ENCODE measurements at places on chromosomes 4 and X.

- no peak overlapping the region for H3K4me3 ChIP-seq
- peak; percentile 59 for DNase-seq
- no peaks in the 10 kb centered on the region for H3K27me3 ChIP-seq
- peaks cover 14% of the 10 kb centered on the region for H3K4me1 ChIP-seq
- H3K27ac ChIP-seq: no peak overlapping the region
- peaks cover 6% of the 10 kb centered on the region for H3K36me3 ChIP-seq
Observed at GRCh38 chr4:26787461-26788340, 72.9 kb upstream of the STIM2 start.

GRCh38 chr4:123568936-123569335, 172.3 kb downstream of the SPRY1 start:
- peaks cover 5% of the 10 kb centered on the region for H3K27me3 ChIP-seq
- H3K36me3 ChIP-seq: no peaks in the 10 kb centered on the region
- H3K4me3 ChIP-seq: no peak overlapping the region
- H3K27ac ChIP-seq: no peak overlapping the region
- DNase-seq: no peak

GRCh38 chrX:38538134-38538533, 23.2 kb upstream of the TSPAN7 start:
- peaks cover 1% of the 10 kb centered on the region for H3K27me3 ChIP-seq
- no peak overlapping the region for H3K27ac ChIP-seq
- H3K4me3 ChIP-seq: no peak overlapping the region
- no peak for DNase-seq
- no peaks in the 10 kb centered on the region for H3K4me1 ChIP-seq

DNA sequence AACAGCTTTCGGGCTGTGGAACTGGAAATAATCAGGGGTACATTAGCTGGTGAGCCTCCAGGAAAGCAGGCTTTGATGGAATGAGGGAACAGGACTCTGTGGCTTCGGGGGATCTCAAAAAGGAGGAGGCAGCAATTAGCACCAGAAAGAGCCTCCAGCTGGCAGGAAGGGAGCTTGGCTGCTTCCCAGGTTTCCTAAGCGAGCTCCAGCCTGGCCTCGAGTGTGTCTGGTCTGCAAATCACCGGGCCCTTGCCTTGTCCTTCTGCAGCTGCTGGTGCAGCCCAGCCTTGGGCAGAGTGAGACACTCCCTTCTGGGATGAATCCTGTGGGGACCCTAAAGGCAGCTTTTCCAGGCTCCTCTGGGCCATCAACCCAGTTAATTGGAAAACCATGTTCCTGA, 10.7 kb upstream of the PDHA1 start:
- peaks cover 1% of the 10 kb centered on the region for H3K4me1 ChIP-seq
- H3K27ac ChIP-seq: no peak overlapping the region
- no peaks in the 10 kb centered on the region for H3K27me3 ChIP-seq
- DNase-seq: no peak
- H3K36me3 ChIP-seq: peaks cover 1% of the 10 kb centered on the region
- no peak overlapping the region for H3K4me3 ChIP-seq

DNA sequence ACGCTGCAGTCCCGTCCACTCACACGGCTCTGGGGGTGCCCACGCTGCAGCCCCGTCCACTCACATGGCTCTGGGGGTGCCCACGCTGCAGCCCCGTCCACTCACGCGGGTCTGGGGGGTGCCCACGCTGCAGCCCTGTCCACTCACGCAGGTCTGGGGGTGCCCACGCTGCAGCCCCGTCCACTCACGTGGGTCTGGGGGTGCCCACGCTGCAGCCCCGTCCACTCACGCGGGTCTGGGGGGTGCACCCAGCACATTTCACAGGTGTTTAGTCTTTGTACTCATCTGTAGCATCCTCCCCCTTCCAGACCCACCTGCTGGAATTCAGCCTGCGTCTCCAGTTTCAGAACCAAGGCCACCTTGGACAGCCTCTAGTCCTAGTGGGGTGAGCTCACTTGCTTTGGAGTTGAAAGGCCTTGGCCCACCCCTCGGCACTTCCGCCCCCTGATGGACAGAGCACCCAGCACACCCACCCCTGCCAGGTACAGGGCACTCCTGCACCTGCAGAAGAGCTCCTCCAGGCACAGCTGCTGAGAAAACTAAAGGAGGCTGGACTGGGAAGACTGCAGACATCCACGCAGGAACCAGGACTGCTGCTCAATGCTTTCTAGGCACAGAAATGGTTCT, 73.0 kb downstream of the ABLIM2 start:
- H3K27ac ChIP-seq: no peak overlapping the region
- H3K36me3 ChIP-seq: no peaks in the 10 kb centered on the region
- no peak overlapping the region for H3K4me3 ChIP-seq
- no peak for DNase-seq
- H3K27me3 ChIP-seq: no peaks in the 10 kb centered on the region

GRCh38 chrX:22542641-22543040, 269.9 kb downstream of the CBLL2 start:
- H3K4me3 ChIP-seq: no peak overlapping the region
- no peaks in the 10 kb centered on the region for H3K4me1 ChIP-seq
- H3K27ac ChIP-seq: no peak overlapping the region
- H3K36me3 ChIP-seq: no peaks in the 10 kb centered on the region

GRCh38 chrX:45758319-45758718, 557.6 kb upstream of the DIPK2B start:
- peak overlapping the region; percentile 92 for H3K27ac ChIP-seq
- H3K36me3 ChIP-seq: peaks cover 50% of the 10 kb centered on the region
- peaks cover 72% of the 10 kb centered on the region for H3K4me1 ChIP-seq
- no peaks in the 10 kb centered on the region for H3K27me3 ChIP-seq
